NCI-H2081 (cell line): ENCODE measurements at places on chromosomes 3 and 15.

GRCh38 chr15:59420986-59421618 lies 16.9 kb upstream of the FAM81A start:
- no peak for DNase-seq

DNA sequence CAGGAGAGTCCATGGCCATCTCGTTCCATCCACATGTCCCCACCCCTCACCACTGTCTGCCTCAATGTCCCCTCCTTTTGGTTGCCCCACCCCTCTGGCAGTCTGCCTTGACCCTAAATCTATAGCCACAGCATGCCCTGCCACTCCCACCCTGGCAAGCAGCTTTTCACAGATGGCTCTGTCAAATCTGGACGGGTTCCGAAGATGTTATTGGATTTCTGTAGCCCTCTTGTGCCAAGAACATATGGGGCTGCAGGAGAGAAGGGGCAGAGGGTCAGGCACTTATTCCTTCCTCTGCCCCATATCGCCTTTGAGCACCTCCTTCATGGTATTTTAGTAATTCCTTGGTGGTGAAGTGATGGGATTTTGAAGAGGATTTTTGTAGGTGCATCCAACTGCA lies 57.1 kb downstream of the EPHB1 start:
- DNase-seq = no peak

GRCh38 chr3:172446198-172446597 lies 2.1 kb downstream of the GHSR start:
- DNase-seq = no peak

GRCh38 chr3:149152420-149152819 lies 23.0 kb downstream of the HPS3 start:
- no peak for DNase-seq
